GM13977 (cell line): ENCODE measurements at places on chromosomes 2 and 18.

GRCh38 chr18:4068552-4069158, 386.5 kb downstream of the DLGAP1 start:
- DNase-seq, result peak; percentile 19

DNA sequence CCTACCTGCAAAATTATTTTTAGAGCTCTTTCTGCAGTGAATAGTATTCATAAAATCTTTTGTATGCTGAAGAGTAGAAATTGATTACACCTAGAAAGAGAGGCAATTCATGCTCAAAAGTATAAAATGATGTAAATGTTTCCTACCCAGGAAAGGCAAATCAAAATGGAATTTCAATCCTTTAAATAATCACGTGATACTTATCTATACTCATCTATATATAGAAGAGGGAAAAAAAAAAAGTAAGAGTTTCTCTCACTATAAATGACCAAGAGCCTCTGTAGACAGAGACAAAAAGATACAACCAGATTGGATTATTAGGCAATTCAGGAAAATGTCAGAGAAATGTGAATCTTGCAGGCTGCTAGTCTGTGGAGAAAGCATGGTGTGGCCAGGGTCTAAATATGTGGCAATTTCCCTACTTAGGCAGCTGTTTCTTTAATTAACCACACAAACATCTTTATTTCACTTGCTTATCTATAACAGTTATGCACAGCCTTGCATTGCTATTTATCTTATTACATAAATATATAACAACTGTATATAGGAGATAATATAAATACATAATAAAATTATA, 39.5 kb downstream of the METTL8 start:
- DNase-seq, result no peak

GRCh38 chr2:43255296-43255910, 29.0 kb upstream of the ZFP36L2 start:
- no peak for DNase-seq

DNA sequence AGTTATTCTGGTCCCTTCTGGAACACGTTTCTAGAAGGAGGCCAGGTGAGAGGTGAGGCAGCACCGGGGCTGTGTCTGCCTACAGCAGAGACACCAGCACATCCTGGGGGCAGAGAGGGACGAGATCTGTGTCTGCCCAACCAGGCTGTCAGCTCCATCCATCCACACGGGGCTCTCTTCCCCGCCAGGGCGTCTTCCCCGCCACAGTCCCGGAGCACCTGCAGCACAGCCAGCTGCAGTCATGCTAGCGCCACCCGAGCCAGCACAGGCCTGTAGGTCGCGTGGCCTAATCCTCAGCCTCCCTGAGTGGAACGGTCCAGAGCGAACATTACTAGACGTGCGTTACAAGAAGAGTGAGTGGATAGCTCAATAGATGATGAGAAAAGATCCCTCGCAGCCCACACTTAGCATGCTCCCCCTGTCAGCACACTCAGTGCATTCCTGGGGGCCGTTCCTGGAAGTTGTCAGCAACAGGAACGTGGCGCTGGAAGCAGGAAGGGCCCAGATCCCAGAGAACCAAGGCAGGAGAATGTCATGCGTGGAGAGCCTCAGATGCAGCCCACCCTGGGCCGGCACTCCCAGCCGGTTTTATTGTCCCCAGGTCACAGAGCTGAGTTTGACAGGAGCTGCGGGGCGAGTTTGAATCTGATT, 179.0 kb downstream of the TWIST2 start:
- no peak for DNase-seq

- DNase-seq, result no peak
These were observed 125.0 kb downstream of the LRP2 start for GRCh38 chr2:169237286-169237685.

GRCh38 chr18:49590608-49591007, 28.8 kb downstream of the LIPG start:
- no peak for DNase-seq

DNA sequence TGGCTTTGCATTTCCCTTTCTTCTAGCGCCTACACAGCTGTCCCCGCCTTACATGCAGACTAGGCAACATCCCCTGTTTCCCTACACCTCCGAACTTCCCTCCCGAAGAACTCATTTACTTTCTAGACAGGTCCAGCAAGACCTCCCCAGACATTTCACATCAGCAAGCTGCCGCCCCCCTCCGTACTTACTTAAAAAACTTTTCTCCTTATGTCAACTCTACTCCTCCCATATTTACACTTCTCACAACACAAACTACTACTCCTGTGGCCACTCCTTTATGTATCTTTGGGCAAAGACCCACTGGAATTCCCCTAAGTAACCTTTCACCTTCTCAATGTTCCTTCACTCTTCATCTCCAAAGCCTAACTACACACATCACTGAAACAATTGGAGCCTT, 20.4 kb upstream of the ZNF397 start:
- DNase-seq, result no peak

GRCh38 chr2:182890773-182891378, 24.4 kb upstream of the FRZB start:
- no peak for DNase-seq

- no peak for DNase-seq
These were observed 44.4 kb downstream of the ST8SIA5 start for GRCh38 chr18:46712406-46712805.

- DNase-seq, result no peak
These were observed 57.4 kb downstream of the RAB31 start for GRCh38 chr18:9765501-9765900.

DNA sequence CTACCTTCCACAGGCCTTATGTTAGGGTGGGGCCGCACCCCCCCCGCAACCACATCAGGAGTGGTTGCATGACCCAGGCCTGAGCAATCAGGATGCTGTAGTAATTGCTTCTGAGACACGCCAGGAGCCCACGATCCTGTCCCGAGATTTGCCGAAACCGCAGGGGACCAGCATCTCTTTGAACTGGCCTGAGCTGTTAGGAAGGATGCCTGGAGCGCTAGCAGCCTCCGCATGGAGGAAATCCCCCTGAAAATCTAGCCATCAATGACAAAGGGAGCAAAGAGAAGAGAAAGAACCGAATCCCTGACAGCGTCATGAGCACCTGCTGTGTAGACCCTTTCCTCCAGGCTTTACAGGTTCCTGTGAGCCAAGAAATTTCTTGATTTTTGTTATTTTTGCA, 8.7 kb upstream of the TEX44 start:
- DNase-seq, result no peak
